BJ (cell line): ENCODE measurements at places on chromosomes 3 and 15. TPM values are rescaled to one million over a fixed set of nuclear protein-coding genes. Genes with fewer than 3 reads are reported as not detected.

STAC gene
- 40.5 and 42.0 TPM in 2 replicates for polyA plus RNA-seq

STRC gene
- not detected in 2 replicates for polyA plus RNA-seq

OXTR gene
- polyA plus RNA-seq: 168 and 195 TPM in 2 replicates

HIGD2B gene
- polyA plus RNA-seq: not detected in 2 replicates

LYZL4 gene
- not detected in 2 replicates for polyA plus RNA-seq

SLC24A1 gene
- polyA plus RNA-seq: 7.0 and 8.9 TPM in 2 replicates
